ENCODE measurements at places on chromosomes 3 and 15.

DNA sequence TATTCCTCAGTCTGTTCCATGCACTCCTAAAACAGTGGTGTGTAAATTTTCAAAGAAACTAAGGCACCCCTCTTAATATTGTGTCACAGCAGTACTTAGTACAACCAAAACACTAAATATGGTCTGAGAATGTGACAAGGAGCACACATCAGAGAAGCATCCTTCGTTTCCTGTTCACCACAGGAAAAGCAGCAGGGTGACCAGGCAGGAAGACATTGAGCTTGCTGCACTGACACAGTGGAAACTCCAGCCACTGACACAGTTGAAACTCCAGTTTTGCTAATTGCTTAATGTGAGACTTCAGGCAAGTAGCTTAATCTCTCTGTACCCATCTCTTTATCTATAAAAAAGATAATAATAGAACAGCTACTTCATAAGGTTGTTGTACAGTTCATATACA, 353.0 kb upstream of the RORA start:
- DNase-seq, result no peak

DNA sequence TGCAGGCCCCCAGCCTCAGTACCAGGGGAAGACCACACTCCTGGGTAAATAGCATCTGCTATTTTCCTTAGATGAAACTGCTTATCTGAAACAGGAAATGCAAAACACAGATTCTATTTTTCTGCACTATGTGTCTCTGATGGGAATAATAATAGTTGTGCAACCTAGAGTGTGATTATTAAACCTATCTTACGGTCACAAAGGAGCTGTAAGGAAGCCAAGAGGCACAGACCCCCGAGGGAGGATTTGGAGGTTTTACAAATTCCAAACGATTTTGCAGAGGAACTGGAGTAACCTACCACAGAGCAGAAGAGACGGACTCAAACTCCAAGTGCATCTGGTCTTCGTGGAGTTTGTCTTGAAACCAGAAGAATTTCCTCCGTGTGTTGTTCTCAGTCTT, 14.1 kb upstream of the APOD start:
- no peak for DNase-seq

- DNase-seq, result no peak
Observed at GRCh38 chr15:57160823-57161560, 215.3 kb upstream of the CGNL1 start.

GRCh38 chr3:176651622-176652021, 545.7 kb downstream of the TBL1XR1 start:
- DNase-seq, result no peak

DNA sequence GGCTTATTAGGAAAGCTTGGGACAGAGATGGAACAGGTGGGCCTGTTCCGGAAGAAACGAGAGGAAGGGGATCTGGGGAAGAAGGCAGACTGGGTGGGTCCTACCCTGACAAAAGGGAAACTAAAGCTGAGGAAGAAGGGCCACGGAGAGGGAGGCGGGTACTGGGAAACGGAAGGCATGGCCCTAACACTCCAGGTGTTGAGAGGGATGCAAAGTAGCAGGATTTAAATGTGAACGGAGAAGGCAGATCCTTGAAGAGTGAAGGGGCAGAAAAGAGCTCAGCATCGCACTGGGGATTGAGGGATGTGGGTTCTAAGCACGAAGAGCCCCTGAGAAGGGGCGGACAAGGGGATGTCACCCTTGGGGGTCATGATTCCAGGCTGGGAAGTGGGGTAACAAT, 735 bp downstream of the STIMATE start:
- no peak for DNase-seq

- no peak for DNase-seq
Observed at GRCh38 chr3:177976866-177977265, 559.4 kb upstream of the KCNMB2 start.
